GM13977 (cell line): ENCODE measurements at places on chromosomes 5 and 9.

DNA sequence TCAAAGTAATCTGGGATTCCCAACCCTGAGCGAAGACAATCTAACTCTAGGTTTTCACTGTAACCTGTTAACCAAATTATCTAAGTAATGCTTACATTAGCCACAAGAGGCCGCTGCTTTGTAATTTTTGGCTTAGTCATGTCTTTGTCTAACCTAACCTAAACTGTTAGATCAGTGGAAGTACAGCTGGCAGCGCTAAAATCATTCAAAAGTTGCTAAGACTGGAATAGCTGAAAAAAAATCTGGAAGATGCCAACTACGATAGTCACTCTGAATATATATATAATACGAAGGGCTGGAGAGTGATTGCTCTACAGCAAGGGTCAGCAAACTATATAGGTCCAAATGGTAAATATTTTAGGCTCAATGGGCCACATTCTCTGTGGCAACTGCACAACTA is 60.2 kb downstream of the FBXO38 start:
- DNase-seq, result peak; percentile 50

- no peak for DNase-seq
Observed at GRCh38 chr9:138045541-138046490, 168.2 kb downstream of the CACNA1B start.

- no peak for DNase-seq
Observed at GRCh38 chr9:20726144-20726543, 42.1 kb downstream of the FOCAD start.

- no peak for DNase-seq
Observed at GRCh38 chr5:56356836-56357160, 123.7 kb upstream of the ANKRD55 start.

- no peak for DNase-seq
Observed at GRCh38 chr5:6504677-6505415, 56.2 kb downstream of the UBE2QL1 start.

- no peak for DNase-seq
Observed at GRCh38 chr9:112503170-112503569, 16.5 kb downstream of the KIAA1958 start.
